ENCODE measurements at places on chromosomes 1 and 21.

GRCh38 chr1:23168445-23169194 is at the start of gene LUZP1:
Gene LUZP1, minus strand, starts transcription at chr1:23168856.
- DNase-seq = peak; percentile 94

DNA sequence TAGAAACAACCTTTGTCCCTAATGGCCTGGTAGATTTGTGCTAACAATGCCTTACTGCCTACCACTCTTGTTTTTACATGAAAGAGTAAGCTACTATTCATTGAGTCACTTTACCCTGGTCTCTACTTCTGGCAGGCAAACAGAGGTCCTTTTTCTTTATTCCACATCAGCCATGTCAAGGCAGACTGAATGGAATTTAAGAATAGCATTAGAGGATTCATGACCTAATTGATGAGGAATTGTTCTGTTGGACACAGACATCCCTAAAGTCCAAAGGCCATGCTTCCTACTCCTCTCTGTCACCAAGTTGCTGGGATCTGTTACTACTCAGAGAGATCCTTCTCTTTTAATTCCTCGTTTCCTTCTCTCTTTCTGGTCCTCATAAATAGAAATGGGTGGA is 229.1 kb upstream of the ZP4 start:
- DNase-seq = no peak

DNA sequence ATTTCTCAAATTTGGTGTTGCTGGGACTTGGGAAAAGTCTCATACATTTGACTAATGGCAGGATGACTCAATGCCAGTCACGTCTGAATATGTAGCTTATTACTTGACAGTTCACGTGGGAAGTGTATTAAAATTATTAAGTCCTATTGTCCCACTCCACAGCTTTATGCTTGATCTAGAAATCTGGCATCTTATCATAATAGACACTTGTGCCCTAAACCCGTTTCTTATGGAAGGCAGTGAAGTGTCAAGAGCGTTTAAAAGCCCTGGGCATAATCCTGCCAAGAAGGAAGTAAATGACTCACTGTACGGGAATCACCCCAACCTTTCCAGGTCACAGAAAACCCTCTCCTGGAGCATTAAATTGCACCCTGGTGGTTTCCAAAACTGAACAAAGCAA is 207.4 kb downstream of the APP start:
- no peak for DNase-seq

GRCh38 chr1:172135076-172135672 is 285.3 kb upstream of the C1orf105 start:
- DNase-seq = no peak

DNA sequence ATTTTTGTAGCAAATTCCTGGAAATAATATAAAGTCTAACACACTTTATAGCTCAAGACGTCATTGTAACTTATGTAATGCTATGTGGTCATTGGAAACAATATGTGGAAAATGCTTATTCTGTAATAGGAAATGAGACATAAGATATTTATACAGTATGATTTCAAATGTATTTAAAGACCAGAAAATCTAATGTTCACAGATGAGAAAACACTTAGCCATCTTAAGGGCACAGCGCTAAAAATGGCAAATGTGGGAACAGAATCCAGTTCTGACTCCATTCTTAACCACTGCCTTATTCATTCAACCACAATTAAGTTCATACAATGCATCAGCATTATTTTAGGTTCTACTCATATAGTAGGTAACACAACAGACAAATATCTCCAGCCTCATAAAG is 12.5 kb downstream of the CSDE1 start:
- no peak for DNase-seq

GRCh38 chr1:194903524-194903923 is 1704.7 kb downstream of the KCNT2 start:
- no peak for DNase-seq

DNA sequence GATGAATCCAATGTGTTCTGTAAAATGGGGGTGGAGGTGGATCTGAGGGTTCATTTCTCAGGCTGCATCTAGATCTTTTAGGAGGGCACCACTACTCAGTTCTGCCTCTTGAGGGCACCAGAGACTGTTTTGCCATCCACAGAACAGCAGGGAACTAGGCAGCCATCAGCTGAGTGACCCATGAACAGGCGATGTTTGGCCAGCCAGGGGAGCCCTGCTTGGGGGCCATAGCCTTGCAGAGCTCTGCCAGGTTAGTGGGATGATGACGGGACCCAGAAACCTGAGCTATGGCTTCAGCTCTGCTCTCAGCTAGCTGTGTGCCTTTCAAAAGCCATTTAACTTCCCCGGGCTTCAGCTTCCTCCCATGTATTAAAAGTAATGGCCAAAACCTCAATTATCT is 13.4 kb upstream of the NOS1AP start:
- DNase-seq = peak; percentile 61

GRCh38 chr1:62213075-62213914 is 18.6 kb downstream of the L1TD1 start:
- no peak for DNase-seq

DNA sequence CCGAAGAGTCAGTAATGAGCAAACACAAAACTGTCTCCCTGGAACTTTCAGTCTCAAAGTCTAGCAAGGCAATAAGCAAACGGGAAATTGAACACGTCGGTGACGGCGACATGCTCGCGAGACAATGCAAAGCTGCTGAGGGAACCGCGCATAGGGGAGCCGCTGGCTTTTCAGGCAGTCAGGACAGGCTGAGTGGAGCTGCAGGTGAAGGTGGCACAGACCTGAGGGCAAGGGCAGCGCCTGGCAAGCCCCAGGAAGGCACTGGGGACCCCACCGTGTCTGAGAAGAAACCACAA is 4.9 kb downstream of the INTS11 start:
- DNase-seq = no peak

- no peak for DNase-seq
Measured at GRCh38 chr1:239819096-239819495, 272.6 kb upstream of the FMN2 start.

- DNase-seq = no peak
Measured at GRCh38 chr1:99270646-99271045, 6.4 kb downstream of the PLPPR4 start.

GRCh38 chr21:38664841-38665240 is 140.9 kb upstream of the ETS2 start:
- DNase-seq = no peak

GRCh38 chr1:225441314-225442122 is 13.7 kb upstream of the LBR start:
- no peak for DNase-seq

- DNase-seq = no peak
Measured at GRCh38 chr1:214429951-214430770, 121.2 kb downstream of the PTPN14 start.
